ENCODE measurements at places on chromosomes 2 and 18.

GRCh38 chr2:18464913-18465312, 95.5 kb downstream of the RDH14 start:
- DNase-seq = no peak

- DNase-seq = peak; percentile 23
Observed at GRCh38 chr18:44067186-44067585, 613.5 kb upstream of the SETBP1 start.

DNA sequence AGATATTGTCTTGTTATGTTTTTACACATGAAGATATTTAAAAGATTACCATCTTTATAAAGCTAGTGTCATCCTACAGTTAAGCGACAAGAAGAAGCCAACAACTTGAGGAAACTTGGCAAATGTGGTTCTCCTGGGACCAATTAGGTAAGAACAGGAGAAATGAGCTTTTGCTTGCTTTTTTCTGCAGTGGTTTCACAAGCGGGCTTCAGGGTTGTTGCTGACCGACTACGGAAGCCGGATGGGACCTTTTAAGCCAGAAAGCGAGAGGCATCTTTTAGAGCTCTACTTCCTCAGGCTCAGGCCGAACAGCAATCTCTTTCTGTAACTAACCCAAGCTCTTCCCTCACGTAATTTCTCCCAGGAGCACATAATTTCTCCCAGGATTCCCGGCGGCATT, 256.5 kb downstream of the CNTNAP5 start:
- no peak for DNase-seq

GRCh38 chr18:73824671-73825070, 323.0 kb downstream of the FBXO15 start:
- no peak for DNase-seq

GRCh38 chr2:77169426-77169825, 352.8 kb downstream of the LRRTM4 start:
- no peak for DNase-seq

DNA sequence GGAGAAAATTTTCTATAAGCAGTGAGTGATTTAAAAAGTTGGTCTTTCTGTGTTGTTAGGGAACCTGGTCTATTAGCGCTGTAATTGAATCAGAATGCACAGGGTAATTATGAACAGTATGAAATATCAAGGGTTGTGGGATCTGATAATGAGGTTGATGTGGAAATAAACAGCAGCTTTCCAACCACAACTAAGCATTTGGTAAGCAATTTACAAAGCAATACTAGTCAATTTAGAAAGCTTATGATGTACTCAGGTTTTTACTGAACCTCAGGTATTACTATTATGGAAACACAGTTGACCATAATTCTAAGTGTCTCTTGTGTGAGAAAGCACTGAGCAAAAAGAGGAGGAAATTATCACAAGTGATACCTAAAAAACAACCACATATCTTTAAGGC, 11.0 kb upstream of the SMCHD1 start:
- no peak for DNase-seq

DNA sequence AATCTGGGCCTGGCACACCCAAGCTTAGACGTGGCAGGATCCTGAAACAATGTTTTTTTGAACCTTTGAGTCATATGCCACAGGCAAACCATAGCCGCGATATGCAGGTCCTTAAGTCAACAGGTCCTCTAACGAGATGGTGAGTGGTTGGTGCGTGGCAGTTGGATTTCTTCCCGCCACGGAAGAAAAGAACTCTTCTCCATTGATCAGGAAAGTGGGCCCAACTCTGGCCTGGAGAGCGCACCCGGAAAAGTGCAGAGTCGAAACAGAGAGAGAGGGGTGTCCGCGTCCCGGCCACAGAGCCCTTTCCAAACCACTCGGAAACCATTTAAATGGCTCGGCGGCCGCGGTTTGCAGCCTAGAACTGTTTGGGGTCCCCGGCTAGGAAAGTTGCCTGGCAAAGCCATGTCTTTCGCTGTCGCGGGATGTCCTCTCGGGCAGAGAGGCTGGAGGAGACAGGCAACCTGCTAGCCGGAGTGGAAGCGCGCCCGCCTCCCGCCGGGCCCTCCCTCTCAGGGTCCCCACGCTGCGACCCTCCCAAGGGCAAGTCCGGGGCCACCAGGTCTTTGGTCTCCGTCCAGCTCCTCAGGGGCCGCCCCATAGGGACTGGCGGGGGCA, 777 bp downstream of the GALNT3 start:
- DNase-seq = no peak

DNA sequence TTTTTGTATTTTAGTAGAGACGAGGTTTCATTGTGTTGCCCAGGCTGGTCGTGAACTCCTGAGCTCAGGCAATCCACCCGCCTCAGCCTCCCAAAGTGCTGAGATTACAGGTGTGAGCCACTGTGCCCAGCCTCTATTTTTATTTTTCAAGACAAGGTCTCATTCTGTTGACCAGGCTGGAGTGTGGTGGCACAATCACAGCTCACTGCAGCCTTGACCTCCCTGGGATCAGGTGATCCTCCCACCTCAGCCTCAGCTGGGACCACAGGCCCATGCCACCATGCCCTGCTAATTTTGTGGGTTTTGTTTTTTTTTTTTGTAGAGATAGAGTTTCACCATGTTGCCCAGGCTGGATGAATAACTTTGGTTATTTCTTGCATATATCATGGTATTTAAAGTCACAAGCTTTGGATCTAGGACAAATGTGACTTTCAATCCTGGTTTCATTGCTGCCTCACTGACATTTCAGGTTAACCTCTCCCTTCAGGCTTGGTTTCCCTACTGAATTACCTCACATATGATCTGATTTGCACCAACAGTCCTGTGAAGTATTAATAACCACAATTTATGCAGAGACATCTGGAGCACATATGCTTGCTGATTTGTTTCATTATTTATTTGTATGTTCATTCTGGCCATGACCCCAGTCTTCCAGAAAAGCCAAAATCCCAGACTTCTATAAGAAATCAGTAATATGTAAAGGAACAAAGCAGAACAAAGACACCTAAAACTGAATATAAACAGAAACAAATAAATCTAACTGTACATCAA, 17.5 kb upstream of the RAB31 start:
- no peak for DNase-seq

- DNase-seq = no peak
Observed at GRCh38 chr2:113104054-113104611, 23.3 kb upstream of the IL1RN start.

- DNase-seq = peak; percentile 17
Observed at GRCh38 chr2:240586919-240587800, 626 bp downstream of the CAPN10 start.

- no peak for DNase-seq
Observed at GRCh38 chr18:59140302-59140885, 710 bp downstream of the SEC11C start.

DNA sequence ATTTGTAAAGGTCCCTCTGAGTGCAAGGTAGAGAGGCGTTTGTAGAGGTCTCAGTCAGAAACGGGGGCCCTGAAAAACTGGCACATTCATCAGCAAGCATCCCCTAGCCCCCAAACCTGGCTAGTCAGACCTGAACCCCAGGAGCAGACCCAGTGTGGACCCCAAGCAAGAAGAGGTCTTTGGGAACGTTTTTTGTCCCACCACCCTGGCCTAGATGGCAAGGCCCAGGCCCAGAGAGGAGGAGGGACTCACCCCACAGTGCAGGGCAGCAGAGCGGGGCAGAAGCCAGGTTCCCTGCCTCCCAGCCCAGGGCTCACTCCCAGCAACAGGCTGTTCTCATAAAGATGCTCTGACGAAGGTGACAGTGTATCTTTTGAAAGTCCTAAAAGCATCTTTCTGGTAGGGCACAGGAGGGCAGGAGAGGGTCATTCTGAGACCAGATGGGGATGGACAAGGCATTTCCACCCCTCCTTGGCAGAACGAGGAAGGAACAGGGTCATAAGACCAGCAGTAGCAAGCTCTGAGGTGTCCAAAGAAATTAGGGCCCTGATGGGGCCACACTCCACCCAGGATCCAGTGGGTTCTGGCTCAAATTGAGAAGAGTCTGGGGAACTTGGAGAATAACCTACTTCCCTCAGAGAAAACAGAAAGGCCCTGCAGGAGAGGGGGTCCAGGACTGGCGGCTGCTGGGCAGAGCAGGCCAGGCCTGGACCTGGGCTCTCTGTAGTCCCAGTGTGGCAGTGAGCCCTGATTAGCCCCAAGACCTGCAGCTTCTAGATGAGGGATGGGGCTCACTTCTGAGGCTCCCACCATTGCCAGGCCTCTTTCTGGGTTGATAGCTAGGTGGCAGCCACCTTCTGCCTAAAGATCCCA, 18.2 kb downstream of the ADRA2B start:
- no peak for DNase-seq

- no peak for DNase-seq
Observed at GRCh38 chr2:126858436-126858835, 40.3 kb upstream of the TEX51 start.

GRCh38 chr2:164879901-164880535, 38.4 kb upstream of the COBLL1 start:
- no peak for DNase-seq

- DNase-seq = no peak
Observed at GRCh38 chr2:136378712-136379595, 261.0 kb upstream of the CXCR4 start.

GRCh38 chr18:11654736-11655605, 34.1 kb upstream of the GNAL start:
- no peak for DNase-seq

DNA sequence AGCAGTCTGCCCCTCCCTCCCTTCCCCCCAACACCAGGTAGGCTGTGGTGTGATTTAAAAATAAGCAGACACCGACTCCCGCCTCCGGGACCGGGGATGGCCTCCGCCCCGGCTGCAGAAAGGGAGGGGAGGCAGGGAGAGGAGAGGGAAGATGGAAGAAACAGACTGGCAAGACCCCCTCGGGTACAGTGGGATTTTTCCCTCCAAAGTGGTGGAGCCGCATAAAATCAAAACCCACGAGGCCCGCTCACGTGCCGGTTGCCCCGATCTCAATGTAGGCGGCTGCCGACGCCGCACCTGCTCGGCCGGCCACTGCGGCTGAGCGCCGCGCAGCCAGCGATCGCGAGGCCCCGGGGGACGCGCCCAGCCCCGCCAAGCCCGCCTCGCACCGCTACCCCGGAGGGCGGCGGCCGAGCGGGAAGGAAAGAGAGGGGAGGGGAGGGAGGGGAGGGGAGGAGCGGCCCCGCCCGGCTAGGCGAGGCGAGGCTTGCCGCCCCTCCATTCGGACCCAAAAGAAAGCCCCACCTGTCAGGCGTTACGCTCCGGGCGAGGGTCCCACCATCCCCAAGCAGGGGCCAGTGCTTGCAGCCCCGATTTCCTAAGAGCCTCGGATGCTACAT, 811 bp downstream of the ADD2 start:
- no peak for DNase-seq

DNA sequence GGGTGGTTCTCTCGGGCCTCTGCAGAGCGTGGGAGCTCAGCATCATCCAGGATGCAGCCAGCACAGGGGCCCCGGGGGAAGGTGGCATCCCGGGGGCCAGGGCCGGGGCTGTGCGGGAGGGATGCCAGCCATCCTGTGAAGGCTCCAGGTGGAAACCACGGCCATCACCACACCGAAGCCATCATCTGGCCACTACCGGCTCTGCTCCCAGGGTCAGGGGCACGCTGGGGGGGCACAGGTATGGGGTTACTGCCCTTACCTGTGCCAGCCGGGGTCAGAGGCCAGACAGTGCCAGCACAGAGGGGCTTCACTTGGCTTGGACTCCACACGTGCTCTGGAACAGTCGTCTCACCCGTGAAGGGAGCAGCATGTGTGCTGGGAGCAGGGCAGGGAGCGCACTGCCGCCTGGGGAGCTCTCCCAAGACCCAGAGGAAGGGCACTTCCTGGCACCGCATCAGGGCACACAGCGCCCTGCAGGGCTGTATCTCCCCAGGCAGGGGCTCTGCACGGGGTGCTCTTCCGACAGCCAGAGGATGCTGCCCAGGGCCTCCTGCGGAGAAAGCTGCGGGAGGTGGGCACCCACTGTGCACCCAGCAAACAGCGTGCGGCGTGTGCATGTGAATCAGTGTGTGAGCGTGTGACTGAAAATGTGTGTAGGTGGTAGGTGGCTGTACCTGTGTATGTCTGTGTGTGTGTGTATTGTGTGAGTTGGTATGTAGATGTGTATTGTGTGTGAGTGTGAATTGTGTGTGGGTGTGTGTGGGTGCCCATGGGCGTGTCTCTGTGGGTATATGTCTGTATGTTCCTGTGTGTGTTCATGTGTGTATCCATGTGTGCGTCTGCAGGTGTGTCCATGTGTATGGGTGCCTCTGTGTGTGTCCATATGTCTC, 75.0 kb downstream of the PTGR3 start:
- DNase-seq = no peak

GRCh38 chr2:160224507-160224906, 24.4 kb upstream of the ITGB6 start:
- no peak for DNase-seq

GRCh38 chr2:74219846-74220486, 21.6 kb downstream of the MTHFD2 start:
- DNase-seq = no peak

GRCh38 chr18:22493940-22494339, 76.2 kb upstream of the CTAGE1 start:
- no peak for DNase-seq

DNA sequence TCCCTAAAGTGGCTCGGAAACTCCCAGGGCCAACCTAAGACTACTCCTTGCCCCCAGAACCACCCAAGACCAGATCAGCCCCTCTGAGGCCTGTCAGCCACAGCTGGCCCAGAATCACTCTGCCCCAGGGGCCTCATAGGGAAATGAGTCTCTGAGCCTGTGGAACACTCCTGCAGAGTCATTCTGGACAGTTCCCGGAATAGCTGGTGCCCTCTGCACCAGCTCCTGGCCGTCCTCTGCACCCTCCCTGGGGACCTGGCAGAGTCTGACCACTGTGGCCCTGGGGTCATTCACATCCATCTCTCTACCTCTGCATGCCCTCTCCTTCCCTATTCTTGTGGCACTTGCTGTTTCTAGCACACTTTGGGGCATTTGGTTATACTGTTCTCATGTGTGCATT, 14.6 kb upstream of the TMEM214 start:
- DNase-seq = no peak

DNA sequence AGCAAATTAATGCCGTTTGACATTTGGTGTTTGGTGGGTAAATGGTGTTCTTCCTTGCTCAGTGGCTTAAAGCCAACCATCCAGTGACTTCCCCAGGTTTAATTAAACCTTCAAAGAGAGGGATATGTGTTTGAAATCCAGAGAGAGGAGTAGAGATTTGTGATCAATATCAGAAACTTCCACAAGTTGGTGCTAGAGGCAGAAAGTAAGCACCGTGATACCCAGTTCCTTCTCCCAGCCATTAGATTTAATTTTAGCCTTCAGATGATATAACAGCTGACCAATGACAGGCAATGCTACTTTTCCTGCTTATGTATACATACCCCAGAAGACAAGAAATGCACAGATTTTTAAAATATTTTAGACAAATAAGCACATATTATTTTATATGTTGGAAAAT, 398.5 kb downstream of the CDH2 start:
- no peak for DNase-seq

- no peak for DNase-seq
Observed at GRCh38 chr2:46557788-46558187, 78.4 kb downstream of the TMEM247 start.

DNA sequence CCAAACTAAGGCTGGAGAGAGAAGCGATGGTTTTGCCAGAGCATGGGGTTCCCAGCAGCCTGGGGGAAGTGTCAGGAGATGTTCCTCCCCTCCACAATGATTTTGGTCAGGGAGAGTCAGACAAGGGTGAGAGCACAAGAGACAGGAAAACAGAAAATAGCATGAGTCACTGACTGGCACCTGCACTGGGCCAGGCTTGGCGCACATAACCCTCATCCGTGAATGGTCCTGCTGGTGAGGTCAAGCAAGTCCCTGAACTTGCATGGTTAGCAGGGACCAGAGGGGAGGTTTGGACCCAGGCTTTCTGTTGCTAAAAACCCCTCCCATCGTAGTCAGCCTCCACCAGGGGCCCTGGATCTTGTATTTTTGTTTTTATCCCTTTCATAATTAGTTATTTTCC, 174.5 kb upstream of the MYT1L start:
- DNase-seq = no peak
